NCI-H524 (cell line): ENCODE measurements at places on chromosomes 2 and 18.

GRCh38 chr2:39837856-39838453, 58.9 kb upstream of the THUMPD2 start:
- DNase-seq = no peak

DNA sequence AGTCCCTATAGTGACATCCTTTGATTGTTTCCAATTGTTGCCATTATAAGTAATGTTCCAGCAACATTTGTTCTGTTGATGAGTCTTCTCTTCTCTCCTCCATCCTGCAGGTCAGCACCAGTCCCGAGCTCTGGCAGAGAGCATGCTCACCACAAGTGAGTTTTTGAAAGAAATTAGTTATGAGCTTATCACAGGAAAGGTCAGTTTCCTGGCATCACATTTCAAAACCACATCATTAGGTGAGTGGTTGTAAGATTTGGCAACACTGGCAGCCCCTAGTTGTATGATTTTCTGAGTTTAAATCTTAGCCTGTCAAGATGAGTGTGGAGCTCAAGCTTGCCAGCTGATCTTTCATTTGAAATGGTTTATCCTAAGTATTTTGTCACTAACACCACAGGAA, 149.6 kb downstream of the ESCO1 start:
- no peak for DNase-seq

DNA sequence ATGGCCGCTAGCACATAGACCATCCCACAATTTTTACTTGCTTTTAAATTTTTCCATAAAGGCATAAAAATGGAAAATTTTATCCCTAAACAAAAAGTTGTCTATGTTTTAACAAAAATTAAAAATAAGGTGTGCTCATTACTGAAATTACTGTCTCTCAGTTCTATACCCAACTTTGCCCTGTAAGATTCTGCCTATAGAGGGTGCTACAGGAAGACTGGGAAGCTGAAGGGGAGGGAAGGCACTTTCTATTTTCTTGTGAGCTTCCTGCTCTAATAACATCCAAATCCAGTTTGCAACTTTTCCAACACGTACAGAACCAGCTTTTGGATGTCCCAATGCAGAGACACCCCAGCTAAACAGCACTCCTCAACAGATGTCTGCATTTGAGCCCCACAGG, 666.9 kb downstream of the PLCL1 start:
- DNase-seq = peak; percentile 3

DNA sequence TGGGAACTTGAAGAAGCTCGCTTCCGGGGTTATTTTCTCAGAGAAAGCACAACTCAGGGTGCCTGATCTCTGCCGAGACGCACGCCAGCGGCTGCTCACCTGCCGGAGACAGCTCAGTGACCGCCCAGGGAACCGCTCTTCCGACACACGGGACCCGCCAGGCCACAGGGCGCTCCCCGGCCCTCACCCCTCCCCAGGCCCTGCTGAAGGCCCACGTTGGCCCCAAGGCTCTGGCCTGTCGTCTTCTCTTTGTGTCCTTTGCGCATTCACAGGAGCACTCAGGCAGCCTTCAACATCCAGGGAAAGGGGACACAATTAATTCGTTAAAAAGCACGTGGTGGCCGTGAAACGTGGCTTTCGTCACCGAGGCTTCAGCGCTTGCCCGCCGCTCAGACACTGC, 276.3 kb upstream of the SALL3 start:
- DNase-seq = no peak

DNA sequence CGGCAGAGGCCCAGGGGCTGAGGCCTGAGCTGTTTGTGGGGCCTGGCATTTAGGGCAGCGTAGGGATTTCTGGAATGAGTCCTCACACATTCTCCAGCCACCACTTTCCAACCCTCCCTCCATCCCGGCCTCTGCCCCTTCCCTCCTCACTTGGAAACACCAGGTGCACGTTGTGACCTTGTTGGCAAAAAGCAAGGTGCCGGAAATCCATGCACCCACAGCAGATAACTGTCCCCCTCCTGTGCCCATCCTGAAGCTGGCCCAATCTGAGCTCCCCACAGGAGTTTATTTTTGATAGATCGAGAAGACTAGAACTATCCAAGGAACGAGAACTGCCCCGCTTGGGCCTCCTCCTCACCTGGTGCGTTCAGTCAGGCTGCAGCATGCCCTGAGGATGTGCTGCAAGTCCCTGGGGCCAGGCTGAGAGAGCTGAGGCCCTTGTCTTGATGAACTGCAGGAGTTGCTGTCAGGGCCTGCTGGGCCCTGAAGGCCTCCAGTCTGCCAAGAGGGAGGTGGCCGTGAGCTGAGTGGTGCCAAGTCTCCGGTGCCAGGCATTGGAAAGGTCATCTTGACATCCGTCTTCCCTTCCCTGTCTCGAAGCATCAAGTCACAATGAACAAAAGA, 55.8 kb downstream of the CTIF start:
- no peak for DNase-seq

- DNase-seq = peak; percentile 61
Measured at GRCh38 chr18:24014062-24014985, at the start of gene TTC39C. TSS of gene TTC39C (plus strand) at chr18:24014754. CDS start at chr18:24014872, 118 bp downstream.

DNA sequence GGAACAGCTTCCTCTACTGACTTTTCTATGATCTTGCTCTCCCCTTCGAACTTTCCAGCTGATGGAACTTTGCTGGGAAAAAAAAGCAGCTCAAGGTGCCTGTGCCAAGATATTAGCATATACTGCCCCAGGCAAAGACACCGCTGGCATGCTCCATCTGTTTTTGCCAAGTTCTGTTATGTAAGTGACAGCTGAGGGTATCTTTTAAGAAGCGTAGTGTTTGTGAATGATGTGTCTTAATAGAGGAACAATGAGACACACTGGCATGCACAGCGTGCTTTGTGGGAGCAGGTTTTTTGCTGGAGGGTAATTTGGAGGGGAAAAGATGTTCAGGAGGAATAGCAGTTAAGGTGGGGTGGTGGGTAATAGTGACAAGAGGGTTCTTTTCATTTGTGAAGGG, 47.8 kb downstream of the SLC4A3 start:
- DNase-seq = no peak
